ENCODE measurements at places on chromosomes 3 and 15.
A peak's percentile ranks its signal among the peaks of the same experiment; 100 is the strongest.

- no peak for DNase-seq
Measured at GRCh38 chr3:178198329-178198728, 337.9 kb upstream of the KCNMB2 start.

GRCh38 chr15:90020021-90020735 lies 19.1 kb downstream of the ZNF710 start:
- peak; percentile 30 for DNase-seq

GRCh38 chr3:177810162-177810623 lies 612.9 kb upstream of the TBL1XR1 start:
- DNase-seq: no peak

- DNase-seq: no peak
Measured at GRCh38 chr15:69720536-69720935, 267.9 kb downstream of the RPLP1 start.

DNA sequence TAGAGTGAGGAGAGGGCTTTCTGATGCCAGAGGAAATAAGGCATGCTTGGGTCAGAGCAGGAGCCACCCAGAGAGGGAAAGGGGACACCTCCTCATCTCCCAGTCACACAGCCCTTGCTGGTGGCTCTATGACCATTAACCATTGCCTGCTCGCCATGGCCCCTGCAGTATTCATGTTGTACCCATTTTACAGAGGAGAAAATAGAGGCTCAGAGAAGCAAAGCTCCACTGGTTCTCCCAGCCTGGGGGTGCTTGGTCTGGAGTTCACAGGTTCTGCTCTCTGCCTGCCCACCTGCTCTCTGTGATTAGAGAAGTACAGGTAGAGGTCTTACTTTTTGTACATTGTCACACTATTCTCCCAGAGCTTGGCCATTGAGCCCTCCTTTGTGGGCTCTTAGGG lies 56.2 kb downstream of the LINGO1 start:
- DNase-seq: no peak

- DNase-seq: no peak
Measured at GRCh38 chr3:189212681-189213080, 40.9 kb downstream of the TPRG1 start.

DNA sequence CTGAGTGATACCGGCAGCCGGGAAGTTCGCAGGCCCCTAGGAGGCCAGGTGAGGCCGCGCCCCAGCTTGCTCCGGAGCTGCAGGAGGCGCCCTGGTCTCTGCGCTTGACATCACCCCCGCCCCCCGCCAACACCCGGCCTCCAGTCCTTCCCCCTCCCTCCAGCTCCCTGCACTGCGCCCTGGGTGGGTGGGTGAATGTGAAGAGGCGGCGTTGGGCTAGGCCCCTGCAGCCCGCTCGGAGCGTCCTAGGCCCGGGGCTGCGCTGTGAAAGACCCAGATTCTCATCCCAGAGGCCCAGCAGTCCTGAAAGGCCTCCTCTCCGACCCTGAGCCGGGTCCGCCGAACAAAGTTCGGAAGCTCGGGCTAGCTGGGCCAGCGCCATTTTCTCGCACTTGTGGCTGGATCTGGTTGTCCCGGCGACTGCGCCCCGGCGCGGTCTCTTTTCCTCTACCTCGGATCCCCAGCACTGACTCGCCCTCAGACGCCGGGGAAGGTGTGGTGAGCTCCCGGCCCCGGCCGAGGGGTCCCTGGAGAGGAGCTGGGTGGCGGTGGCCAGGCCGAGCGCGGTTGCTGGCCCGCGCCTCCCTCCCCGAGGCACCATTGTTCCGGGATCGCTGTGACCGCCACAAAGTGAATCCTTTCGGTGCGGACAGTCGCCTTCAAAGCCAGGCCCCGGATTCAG lies 12.9 kb downstream of the ZIC4 start:
- DNase-seq: no peak

- DNase-seq: no peak
Measured at GRCh38 chr3:26807272-26807671, 184.7 kb downstream of the LRRC3B start.

DNA sequence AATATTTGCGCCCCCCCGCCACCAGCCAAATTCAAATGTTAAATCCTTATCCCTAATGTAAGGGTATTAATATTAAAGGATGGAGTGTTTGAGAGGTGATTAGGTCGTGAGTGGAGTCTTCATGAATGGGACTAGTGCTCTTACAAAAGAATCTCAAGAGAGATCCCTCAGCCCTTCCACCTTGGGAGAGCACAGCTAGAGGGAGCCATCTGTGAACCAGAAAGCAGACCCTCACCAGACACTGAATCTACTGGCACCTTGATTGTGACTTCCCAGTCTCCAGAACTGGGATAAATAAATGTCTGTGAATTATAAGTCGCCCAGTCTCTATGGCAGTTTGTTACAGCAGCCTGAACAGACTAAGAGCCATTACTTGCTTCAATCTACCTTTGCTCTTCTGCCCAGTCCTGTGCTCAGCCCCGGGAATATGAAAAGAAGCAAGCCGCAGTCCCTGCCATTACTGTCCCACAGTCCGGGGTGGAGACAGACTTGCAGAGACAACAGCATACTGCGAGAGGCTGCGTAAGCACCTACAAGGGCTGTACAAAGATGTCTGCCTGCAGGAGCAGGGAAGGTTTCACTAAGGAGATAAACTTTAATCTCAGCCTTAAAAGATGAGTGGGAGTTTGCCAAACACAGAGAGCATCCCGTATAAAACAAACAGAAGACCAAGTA lies 110.7 kb upstream of the TMCO5A start:
- DNase-seq: no peak

- DNase-seq: peak; percentile 20
Measured at GRCh38 chr15:50764461-50765194, 878 bp downstream of the SPPL2A start.

GRCh38 chr3:19074257-19074900 lies 73.9 kb upstream of the KCNH8 start:
- DNase-seq: no peak

- peak; percentile 76 for DNase-seq
Measured at GRCh38 chr15:100863796-100864267, 15.8 kb upstream of the ALDH1A3 start.

DNA sequence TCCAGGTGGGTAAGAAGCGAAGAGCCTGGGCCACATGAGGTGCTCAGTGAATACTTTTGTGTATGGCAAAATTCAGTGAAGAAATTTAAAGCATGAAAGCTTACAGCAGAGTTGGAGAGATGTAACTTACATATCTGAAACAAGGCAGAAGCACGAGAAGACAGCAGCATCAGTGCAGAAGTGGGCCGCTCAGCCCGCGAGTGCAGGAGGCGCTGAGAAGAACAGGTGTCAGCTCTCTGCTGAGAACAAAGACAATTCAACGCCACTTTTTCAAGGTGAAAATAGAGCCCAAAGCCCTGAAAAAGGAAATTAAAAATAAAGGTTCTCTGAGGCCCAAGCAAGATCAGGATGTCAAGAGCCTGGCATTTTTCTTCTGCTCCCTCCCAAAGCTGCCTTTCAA lies 58.3 kb downstream of the RBPMS2 start:
- DNase-seq: no peak

GRCh38 chr3:6860149-6860953 lies 564 bp upstream of the GRM7 start:
- DNase-seq: no peak

- DNase-seq: no peak
Measured at GRCh38 chr3:160893207-160893606, 137.2 kb downstream of the PPM1L start.

DNA sequence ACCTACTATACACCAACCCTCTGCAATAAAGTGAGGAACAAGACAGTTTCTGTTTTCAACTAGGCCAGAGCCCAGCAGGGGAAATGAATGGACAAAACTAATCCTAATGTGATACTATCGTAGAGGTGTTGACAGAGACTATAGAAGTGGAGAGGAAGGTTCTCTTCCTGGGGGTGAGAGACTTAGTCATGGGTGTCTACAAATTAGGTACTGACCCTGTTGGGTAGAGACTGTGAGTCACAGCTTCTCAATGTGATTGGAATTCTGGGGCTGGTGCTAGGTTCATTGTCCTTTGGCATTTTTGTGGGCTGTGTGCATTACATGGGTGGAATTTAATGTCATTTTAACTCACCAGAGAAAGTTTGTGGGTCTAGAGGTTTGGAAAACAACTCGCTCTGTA lies 79.3 kb downstream of the ADAMTSL3 start:
- DNase-seq: no peak

GRCh38 chr3:128152419-128153155 lies 694 bp upstream of the EEFSEC start:
- no peak for DNase-seq

DNA sequence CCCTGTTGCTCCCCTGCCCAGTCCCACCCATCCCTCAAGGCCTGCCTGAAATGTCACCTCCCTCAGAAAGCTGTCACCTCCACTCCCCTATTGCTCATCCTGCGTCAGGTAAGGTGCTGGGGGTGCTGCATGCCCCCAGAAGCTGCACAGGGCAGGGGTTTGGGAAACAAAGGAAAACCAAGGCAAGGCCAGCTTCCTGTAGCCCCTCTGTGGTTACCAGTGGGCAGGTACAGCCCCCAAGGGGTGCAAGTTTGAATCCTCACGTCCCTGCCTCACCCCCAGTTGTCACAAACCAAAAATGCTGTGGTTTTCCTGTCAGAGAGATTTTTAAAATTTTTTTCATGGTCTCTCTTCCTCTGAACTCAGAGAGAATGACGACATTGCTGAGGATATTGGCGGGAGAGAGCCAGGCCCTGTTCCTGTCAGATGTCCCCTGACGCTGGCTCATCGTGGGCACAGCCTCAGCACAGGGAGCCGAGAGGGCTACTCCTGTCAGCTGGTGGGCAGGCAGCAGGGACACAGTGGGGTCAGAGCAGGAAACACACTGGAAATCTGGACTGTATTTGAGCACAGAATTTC lies 27.0 kb downstream of the PSTPIP1 start:
- DNase-seq: peak; percentile 60

DNA sequence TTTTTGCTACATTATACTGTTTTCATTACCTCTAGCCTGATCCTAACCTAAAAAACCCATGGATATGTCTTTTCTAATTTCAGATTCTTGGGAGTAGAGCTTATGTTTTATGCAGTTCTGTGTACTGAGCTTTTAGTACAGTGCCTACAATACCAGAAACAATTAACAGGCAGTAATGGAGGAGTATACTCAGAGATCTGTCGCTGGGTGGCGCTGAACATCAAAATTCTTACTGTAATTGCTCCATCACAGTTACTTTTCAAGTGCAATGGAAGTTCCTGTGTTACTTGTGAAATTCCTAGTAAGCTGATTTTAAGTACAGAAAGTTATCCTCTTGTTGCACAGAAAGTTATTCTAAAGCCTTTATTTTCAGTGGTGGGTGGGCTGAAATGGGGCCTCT lies 66.9 kb downstream of the RNF13 start:
- peak; percentile 42 for DNase-seq

GRCh38 chr3:19346759-19347158 lies 198.4 kb downstream of the KCNH8 start:
- DNase-seq: no peak

All from NB4 (cell line).